Thoracic aorta (tissue), 2 donors: ENCODE measurements at places on chromosomes 7 and 10. TPM values are rescaled to one million over a fixed set of nuclear protein-coding genes. Genes with fewer than 3 reads are reported as not detected.

DNA sequence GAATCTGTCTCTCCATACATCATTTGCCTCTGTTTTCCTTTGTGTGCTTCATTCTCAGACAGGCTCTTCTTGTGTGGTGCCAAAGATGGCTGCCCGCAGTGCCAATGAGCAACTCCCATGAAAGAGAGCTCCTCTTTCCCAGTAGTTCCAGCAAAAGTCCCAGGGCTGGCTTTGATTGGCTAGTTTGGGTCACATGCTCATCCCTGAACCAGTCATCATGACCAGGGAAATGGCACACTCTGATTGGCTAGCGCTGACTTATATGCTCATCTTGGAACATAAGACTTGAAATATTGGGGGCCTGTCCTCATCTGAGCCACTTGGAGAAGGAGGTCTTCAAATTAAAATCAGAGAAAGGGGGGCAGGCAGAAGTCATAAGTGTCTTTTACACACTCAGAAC lies 112.7 kb downstream of the CDH23 start:
- no peak for DNase-seq

DNA sequence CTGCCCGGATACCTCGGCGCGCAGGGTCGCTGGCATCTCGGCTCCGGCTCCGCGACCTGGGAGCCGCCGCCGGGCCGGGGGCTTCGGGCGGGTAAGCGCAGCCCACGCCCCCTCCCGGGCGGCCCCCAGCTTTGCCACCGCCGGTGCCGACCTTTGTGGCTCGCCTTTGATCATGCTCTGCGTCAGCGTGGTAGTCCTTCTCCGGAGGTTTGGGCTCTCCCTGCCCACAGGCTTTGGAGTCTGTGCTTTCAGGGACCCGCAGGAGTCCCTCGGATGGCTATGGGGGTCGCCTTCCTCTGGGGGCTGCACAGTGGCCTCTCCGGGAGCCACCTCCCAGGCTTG lies 7.3 kb downstream of the ATP6V1F start:
- no peak for DNase-seq

ADIRF gene
- 318 TPM for total RNA-seq

DNA sequence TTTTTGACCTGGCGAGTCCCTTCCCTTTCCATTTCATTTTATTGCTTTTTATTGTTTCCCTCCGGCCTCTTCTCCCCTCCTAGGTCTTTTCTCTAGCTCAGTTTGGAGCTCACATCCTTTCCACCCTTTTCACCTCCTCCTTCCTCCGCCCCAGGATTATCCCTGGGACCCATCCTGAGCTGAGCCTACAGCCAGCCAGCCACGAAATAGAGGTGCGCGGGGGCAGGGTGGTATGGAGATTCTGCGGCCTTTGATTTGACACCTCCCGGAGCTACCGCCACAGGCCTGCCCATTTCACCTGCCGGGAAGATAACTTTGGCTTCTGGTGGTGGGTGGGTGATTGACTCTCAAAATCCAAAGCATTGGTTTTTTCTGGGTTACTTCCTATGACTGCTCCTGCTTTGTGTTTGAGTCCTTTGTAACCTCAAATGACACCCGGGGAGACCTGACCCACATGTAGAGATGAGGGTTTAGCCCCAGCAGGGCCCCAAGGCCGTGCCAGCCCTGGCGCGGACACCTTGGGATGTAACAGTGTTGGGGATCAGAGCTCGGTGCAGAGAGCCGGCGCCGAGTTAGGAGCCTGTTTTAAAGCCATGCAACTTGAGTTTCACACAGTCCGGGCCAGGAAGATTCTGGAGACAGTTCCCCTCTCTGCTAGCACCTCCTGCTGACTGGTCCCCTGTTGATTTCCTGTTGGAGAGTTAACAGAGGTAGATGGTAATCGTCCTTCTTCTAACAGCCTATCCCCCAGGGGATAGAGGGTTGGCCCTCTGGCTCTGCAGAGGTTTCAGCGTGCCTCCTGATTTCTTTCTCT lies 1.5 kb downstream of the DUSP5 start:
- no peak for DNase-seq

GNAT3 gene
- total RNA-seq = not detected

SOSTDC1 gene
- total RNA-seq = not detected

DNA sequence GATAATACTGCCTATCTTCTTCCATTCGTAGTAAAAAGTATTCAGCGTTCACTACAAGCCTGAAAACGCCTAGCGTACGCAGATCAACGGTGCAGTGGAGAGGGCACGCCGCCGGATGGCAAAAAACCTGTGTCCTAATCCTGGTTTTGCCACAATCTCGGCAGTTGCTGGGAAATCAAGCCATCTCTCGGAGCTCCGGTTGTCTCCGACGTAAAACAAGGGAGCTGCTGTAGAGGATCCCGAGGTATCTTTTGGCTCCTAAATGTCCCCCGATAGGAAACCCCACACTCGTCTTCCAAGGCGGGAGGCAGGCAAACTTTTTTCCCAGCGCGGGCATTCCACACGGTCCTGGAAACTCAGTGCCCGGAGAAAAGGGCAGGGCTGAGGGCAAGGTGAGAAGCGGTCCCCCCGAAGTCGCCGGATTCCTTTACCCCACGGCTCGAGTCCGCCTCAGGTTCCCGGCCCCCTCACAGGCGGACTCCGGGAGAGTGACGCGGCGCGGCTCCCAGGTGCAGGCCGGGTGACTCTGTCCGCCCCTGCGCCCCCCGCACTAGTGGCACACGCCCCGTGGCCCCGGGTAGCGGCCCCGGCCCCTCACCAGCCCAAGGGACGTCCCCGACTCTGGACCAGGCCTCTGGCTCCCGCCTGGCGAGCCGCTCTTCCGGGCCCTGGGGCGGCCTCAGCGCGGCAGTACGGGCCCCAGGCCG lies 649 bp downstream of the IDE start:
- DNase-seq = no peak

DNA sequence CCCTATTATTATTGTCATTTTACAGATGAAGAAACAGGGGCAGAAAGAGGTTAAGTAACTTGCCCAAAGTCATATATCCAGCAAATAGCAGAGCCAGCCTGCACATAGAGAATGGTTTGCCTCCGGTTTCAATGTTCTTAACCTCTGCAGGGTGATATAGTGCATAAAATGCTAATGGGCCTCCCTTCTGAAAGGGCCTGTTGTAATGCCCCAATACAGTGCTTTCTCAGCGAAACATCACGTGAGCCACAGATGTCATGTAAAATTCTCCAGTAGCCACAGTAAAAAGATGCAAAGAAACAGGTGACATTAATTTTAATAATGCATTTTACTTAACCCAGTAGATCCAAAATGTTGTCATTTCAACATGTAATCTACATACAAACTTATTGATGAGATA lies 38.1 kb downstream of the LRGUK start:
- DNase-seq = no peak

- no peak for DNase-seq
Measured at GRCh38 chr10:23358357-23358756, 13.8 kb upstream of the C10orf67 start.

OGDHL gene
- total RNA-seq = not detected

- DNase-seq = no peak
Measured at GRCh38 chr7:102873470-102874165, 39.2 kb upstream of the LRRC17 start.

DNA sequence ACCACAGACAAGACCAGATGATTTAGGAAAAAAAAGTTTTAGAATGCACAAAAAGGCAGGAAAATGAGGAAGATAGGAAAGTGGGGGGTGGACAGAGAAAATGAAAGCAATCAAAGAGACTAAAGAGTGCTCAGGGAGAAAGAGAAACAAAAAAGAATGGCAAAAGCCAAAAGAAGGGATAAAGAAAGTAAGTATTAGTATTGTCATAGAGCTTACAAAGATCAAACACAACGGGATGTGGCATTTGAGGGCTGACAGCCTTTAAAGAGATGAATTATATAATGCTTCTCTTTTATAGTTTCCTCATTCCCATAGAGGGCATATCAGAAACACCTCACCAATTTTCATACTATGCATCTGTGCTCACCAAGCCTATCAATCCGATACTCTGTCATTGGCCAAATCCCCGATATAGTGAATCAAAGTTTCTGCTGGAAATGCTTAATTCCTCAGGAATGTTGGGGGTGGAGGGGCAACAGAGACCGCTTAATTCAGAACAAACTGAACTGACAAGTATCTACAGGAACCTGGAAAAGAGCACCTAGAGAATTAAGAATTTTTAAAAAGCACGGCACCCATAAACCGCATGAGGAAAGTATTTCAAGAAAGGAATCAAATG lies 2.7 kb downstream of the COG5 start:
- DNase-seq = no peak

GRCh38 chr10:110774069-110775019 lies 97.4 kb upstream of the PDCD4 start:
- DNase-seq = no peak

GRCh38 chr10:68655620-68656126 lies 65.4 kb upstream of the CCAR1 start:
- DNase-seq = no peak

UNCX gene
- total RNA-seq = not detected

GRCh38 chr7:130144312-130145171 lies 60.7 kb downstream of the TMEM209 start:
- DNase-seq = no peak
